T-helper 2 cell (primary cell): ENCODE measurements at places on chromosomes 6 and 20.

DNA sequence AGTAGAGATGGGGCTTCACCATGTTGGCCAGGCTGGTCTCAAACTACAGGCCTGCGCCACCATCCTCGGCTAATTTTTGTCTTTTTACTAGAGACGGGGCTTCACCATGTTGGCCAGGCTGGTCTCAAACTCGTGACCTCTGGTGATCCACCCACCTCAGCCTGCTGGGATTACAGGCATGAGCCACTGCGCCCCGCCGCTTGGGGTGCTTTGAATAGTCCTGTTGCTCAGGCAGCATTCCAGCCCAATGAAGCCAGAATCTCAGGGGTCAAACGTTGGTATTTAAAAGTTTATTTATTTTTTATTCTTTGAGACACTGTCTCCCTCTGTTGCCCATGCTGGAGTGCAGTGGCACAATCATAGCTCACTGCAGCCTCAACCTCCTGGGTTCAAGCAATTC is 11.3 kb downstream of the MOCS3 start:
- no peak for DNase-seq

DNA sequence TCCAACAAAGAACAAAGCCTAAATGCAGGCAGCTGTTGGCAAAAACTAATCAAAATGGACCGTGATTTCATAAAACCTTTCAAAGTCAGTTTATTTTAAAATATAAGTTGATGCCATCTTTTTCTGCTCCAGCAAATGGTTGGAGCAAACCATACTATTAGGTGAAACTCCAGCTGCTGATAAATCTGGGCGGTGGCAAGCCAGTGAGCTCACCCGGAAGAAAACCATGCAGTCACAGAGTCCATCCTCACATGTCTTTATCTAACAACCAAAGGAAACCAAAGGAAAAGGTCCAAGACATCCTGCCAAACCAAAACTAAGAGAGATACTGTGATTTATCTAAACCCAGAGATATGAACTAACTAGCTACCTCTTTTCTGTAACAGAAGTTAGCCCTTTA is 72.6 kb downstream of the HIVEP2 start:
- DNase-seq: no peak

GRCh38 chr6:93417421-93418013 is 1.8 kb downstream of the EPHA7 start:
- DNase-seq: no peak

DNA sequence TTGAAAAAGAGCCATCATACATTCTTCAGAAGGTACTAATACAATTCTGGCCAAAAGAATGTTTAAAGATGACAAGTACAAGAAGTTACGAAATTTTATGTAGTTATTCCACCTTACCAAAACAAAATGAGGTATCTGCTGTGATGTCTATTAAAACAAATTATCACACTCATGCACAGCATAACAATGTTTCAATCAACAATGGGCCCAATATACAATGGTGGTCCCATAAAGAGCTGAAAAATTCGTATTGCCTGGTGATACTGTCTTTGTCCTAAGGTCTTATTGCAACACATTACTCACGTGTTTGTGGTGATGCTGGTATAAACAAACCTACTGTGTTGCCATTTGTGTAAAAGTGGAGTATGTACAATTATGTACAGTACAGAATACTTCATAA is 3.6 kb upstream of the NUP153 start:
- no peak for DNase-seq

GRCh38 chr6:13924949-13925881 is at the start of gene RNF182:
RNF182 (plus strand) TSS chr6:13924952; CDS start chr6:13977120, 52,168 bp downstream.
- DNase-seq: no peak

- no peak for DNase-seq
These were observed 23.5 kb downstream of the NOL7 start for GRCh38 chr6:13638626-13639025.

- no peak for DNase-seq
These were observed 36.7 kb downstream of the MAN1A1 start for GRCh38 chr6:119312875-119313338.

DNA sequence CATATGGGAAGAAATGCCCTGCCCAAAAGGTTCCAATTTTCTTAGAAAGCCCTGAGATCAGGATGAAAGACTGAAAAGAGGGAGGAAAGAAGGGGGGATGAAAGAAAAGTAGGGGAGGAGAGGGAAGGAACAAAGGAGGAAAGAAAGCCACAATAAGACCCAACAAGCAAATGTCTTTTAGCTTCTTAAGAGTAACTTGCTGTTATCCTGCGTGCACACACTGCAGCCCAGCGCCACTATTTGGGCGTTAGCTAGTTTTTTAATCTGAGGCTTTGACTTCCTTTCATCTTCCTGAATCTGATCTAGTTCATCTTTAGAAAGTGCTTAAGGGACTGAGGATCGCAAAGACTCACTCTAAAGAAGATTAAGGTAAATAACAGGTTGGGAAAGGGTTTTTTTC is 77.4 kb upstream of the HDDC2 start:
- no peak for DNase-seq

DNA sequence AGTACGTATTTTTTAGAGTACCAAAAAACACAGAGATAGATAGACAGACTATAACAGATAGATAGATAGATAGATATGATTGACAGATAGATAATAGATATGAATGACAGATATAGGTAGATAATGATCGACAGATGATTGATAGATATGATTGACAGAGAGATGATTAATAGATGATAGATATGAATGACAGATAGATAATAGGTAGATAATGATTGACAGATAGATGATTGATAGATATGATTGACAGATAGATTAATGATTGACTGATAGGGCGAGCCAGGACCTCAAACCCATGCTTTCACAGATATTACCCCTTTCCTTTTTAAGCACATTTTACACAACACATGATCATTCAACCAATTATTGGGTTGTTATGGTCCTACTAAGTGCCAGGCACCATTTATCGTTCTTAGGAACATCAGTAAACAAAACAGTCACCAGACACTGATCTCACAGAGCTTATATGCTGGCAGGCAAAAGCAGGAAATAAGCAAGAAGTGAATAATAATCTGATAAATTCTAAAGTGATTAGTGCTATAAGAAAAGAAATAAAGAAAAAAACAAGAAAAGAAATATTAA is 11.6 kb downstream of the MAFB start:
- no peak for DNase-seq

DNA sequence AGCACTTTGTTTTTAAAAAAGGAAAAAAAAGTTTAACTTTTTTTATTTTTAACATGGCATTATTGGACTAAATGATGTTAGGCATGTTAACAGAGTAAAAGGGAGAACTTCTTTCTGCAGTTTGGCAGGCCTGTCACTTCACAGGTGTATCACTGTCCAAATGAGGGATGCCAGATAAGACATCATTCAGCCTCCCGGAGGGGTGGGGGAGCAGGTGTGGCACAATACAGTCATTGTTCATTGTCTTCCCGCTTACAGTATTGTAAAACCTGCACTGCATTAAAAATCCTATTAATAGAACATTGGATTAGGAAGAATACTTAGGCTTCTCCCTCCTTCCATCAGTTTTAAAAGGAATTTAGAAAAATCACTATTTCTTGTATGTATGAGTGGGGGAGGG is 80.7 kb downstream of the CARMIL1 start:
- no peak for DNase-seq

- no peak for DNase-seq
These were observed 256.0 kb downstream of the CDKAL1 start for GRCh38 chr6:20790032-20790791.

- DNase-seq: no peak
These were observed 1.8 kb upstream of the NDUFAF4 start for GRCh38 chr6:96899451-96899998.

- DNase-seq: no peak
These were observed 267.0 kb downstream of the TAF4 start for GRCh38 chr20:61798632-61799031.

DNA sequence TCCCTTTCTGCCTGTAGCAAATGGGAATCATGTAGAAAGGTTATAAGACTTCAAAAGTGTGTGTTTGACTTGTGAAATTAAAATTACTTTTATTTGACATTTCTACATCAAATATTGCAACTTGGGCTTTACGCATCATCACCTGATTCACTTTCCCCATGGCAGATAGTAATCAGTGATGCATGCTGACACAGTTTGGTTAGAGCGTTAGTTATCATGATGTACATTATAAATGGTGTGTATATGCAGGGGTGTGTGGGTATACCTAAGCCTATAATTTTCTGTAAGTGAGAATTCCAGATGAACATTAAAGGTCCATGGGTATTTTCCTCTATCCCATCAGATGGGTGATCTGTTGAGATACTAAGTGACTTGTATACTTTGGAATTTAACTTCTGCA is 141.5 kb downstream of the KLHL32 start:
- no peak for DNase-seq

- no peak for DNase-seq
These were observed 52.0 kb downstream of the KIF13A start for GRCh38 chr6:17935188-17936149.

DNA sequence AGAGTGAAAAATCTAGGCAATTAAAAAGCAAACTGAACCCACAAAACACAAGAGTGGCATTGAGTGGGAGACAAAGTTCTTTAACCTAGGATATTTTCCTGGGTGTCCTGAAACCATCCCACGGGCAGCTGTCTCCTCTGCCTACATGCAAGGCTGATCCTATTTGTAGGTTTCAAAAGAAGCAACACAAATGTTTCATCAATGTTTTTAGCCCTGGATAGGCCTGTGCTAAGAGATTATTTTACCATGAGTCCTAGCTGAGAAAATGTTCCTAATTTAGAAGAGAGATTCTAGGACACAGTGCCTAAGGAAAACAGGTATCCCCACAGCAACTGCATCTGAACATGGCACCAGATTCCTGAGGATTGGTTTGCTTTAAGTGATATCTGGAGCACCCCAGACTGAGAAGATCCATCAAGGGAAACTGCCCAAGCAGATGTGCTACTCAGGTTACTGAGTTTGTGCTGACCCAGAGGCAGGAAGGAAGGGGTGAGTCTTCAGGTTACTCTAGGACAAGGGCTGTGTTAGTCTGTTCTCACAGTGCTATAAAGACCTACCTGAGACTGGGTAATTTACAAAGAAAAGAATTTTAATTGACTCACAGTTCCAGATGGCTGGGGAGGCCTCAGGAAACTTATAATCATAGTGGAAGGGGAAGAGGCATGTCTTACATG is 111.6 kb upstream of the UST start:
- no peak for DNase-seq

DNA sequence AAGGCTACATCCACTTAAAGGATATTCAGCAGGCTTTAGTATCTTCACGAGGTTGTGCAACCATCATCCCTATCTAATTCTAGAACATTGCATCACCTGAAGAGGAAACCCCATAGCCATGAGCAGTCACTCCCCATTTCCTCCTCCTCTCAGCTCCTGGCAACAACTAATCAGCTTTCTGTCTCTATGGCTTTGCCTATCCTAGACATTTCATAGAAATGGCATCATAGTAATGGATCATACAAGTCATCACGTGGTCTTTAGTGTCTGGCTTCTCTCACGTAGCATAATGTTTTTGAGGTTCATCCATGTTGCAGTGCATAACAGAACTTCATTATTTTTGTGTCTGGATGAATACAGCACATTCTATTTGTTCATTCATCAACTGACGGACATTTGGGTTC is 20.5 kb downstream of the SNAI1 start:
- DNase-seq: no peak

GRCh38 chr20:38125157-38126056 is 39.7 kb downstream of the TGM2 start:
- DNase-seq: no peak

DNA sequence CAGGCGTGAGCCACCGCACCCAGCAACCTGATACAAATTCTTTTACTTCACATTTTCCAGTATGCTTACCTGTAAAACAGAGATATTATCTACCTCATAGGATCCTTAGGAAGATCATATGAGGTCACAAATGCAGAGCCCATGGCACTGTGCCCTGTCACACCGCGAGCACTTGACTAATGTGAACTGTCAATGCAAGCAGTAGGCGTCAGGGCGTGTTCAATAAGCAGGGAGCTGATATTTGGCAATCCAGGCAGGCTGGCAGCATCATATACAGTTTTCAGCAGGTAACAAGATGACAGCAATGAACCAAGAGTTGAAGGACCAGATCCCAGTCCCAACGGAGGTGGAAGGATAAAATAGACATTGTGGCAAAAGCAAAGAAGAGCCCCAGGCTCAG is 14.6 kb upstream of the ARID1B start:
- no peak for DNase-seq

DNA sequence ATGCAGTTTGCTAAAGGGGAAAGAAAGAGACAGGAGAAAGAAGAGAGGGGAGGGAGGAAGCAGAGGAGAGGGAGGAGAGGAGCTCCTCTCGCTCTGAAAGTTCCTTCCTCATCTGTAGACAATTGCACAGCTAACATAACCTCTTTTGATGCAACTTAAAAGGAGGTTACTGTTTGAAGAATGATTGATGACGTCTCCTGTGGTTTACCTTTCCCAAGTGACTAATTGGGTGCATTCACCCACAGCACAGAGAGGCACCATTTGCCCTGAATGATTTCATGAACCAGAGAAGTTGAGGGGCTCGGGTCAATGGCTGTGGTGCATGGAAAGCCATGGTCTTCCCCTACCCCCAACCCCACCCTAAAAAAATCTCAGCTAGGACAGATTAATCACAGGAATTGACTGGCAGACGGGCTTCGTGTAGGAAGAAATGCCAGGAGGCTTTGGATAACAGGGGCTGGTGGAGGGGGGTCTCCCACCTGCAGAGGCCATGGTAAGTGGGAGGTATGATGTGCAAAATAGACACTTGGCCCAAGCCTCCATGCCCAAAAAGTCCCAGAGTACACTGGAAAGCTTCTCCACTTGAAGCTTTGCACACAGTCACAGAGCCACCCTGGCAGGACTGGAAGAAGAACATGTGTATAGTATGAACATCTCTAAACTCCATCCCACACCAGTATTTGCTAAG is 213.7 kb downstream of the ANKRD60 start:
- DNase-seq: no peak

GRCh38 chr6:90835596-90836212 is 248.8 kb upstream of the MAP3K7 start:
- DNase-seq: no peak

- DNase-seq: no peak
These were observed 542.6 kb downstream of the HDGFL1 start for GRCh38 chr6:23111984-23112383.

GRCh38 chr6:154989448-154989847 is 5.7 kb upstream of the TIAM2 start:
- no peak for DNase-seq

DNA sequence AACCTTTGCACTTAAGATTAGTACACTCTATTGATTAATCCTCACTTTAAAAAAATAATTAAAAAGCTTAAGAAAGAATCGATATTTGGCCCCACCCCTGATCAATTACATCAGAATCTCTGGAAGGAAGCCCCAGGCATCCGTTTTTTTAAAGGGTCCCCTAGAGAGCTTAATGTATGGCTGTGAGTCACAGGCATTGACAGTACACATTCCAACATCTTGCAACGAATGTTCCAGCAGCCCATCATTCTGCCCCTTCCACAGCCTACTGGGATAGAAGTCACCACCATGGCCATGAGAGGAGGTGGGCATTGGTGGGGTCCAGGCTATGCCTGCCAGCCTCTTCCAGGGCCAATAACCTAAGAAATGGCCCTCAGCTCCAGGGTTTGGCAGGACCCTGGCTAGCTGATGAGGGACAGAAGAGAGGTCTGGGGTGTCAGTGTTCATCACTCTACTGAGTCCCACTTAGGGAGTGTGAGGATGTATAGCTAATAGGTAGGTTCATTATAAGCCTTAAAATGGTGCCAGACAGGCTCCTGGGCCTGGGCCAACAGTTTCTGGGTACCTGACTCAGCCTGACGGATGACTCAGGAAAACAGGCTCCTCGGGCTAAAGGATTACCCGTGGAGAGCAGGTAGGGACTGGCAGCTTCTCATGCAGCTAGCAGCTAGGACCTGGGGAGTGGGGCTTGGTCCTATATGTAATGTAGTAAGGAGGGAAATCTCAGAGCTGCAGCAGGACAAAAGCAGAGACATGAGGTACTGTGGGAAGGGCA is 40.4 kb downstream of the MDGA1 start:
- no peak for DNase-seq

GRCh38 chr6:22774129-22774528 is 204.8 kb downstream of the HDGFL1 start:
- DNase-seq: no peak
